ENCODE measurements at places on chromosomes 2 and 18.

- no peak for DNase-seq
Observed at GRCh38 chr2:36396878-36397539, 41.4 kb downstream of the CRIM1 start.

DNA sequence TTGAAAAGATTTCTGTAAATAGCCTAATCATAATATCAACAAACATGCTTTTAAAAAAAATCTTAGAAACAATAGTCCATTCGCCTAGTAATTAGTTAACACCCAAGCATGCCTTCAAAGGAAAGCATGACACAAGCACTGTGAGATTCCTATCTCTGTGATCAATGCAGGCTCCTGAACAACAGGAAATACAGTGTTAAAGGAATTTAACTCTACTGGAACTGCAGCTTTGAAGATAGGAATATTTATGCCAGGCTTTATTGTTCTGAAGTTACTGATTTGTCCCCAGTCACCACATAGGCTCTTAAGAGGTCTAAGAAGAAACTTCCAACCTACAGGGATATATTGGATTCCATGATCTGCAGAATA lies 15.4 kb upstream of the FAM124B start:
- peak; percentile 56 for DNase-seq

DNA sequence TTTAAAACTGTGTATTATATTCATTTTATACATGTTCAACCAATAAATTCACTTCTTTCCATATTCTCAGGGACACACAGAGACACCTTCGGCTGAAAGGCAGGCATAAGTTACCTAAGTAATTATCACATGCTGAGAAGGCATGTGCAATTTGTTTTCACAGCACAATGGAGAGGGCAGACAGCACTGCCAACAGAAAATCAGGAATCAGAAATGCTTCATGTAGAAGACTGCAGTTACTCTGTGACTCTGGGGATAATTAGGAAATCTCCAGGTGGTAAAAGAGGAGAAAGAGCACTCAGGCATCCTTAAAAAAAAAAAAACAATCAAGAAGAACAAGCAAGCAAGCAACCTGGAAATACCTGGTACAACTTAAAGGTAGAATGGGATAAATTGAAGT lies 49.3 kb downstream of the DSEL start:
- DNase-seq: no peak

DNA sequence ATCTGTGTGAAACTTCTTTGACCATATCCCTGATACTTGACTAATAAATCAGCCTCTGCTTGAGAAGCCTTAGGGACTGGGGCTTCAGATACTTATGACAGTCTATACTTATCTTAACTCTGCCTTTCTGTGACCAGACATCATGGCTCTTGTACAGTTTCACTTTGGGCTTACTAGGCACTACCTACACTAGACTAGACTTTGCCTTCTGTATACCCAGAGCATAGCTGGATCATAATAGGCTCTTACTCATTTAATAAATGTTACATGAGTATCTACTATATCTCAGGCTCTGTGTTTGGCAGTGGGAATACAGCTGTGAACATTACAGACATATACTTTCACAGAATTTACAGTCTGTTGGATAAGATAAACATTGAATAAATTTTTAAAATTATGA lies 9.0 kb downstream of the UGP2 start:
- DNase-seq: no peak

GRCh38 chr2:170711774-170712652 lies 3.1 kb upstream of the SP5 start:
- peak; percentile 30 for DNase-seq

- DNase-seq: peak; percentile 90
Observed at GRCh38 chr18:8704361-8705237, 757 bp upstream of the MTCL1 start.

- no peak for DNase-seq
Observed at GRCh38 chr18:36650266-36650665, 178.5 kb downstream of the TPGS2 start.

- DNase-seq: peak; percentile 77
Observed at GRCh38 chr2:159715451-159715850, 3.1 kb downstream of the MARCHF7 start.

DNA sequence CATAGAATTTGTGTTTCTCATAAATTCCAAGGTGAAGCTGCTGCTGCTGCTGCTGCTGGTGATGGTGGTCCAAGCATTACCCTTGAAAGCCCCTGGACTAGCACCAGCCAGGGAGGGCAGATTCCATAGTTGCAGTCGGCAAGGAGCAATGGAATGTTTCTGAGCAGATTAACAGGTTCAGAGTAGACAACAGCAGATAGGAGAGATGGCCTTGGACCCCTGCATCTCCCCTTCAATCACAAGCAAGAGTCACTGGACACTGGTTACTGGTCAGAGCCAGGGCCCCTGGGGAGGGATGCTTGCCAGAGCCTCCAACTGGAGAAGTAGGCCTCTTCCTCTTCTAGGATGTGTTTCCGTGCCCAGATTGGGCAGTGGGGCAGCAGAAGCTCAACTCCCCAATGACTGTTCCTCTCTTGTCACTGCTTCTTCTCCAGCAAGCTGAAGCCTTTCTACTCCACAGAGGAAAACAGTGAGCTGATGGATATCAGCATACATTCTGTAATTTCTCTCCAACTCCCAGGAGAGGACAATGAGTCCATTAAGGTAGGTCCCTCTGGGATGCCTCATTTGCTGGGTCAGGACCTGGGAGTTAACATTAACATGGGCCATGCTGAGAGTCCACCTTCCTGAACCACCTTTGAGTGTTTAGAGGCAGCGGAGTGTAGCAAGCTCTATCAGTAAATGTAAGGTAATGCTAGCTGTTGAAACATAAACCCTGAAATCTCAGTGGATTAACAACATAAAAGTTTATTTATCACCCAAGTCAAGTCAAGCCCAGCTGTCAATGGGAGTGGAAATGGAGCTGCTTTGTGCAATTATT lies 35.3 kb downstream of the MROH2A start:
- DNase-seq: no peak

DNA sequence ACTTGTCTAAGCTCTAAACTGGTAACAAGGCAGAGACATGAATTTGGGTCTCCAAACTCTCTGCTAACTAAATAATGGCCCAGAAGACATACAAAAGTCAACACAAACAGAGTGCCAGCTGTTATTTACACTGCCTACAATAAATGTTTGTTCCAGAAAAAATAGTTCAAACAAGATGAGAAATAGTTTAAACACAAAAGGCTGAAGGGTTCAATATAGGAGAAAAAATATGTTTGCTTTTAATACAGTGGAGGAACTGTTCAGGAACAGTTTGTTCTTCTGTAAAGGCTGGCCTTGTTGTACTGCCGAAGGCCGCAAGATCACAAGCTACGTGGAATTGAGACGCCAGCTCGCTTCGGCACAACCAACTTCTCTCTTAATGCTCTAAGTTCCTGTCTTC lies 74.6 kb downstream of the AFF3 start:
- DNase-seq: peak; percentile 87

- no peak for DNase-seq
Observed at GRCh38 chr18:10482985-10483949, 28.8 kb downstream of the APCDD1 start.

DNA sequence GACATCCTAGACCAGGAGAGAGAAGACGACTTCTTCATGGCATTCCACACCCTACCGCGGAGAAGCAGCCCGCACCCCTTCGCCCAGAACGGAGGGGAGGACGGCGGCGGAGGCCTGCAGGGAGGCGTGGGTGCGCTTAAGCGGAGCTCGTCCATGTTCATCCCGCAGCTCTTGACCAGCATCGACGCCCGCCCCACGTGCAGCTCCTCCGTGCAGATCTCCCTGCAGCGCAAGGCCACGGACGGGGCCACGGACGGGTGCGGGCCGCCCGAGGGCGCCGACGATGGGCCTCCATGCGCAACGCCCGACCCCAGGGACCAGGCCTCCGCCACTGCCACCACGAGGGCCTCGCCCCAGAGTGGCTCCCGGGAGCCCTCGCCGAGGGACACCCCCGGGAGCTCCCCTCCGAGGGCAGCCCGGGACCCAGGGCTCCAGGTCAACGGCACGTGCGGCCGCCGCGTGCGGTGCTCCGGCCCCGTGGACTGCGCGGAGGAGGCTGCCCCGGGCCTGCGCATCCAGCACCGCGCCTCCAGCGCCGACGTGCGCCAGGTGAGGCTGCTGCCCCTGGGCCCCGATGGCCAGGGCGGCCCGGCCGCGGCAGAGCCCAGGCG lies 211.8 kb downstream of the NEDD4L start:
- DNase-seq: no peak

DNA sequence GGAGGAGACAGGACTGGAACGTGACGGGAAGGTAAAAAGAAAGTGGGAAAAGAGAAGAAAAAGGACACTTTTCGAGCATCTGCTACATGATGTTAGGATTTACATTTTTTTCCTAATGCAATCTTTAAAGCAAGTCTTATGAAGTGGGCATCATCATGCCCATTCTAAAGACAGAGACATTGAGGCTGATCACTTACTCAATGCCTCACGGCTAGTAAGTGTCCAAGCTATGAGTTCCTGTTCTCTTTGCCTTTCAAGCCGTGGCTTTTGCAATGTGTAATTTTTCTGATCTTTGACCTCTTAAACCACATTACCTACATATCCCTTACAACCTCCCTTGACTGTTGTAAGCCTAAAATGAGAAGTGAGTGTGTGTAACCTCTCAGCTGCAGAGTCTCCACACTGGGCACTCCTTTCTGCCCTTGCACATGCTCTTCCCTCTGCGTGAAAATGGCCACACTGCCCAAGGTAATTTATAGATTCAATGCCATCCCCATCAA lies 649.2 kb downstream of the RNF144A start:
- peak; percentile 4 for DNase-seq

DNA sequence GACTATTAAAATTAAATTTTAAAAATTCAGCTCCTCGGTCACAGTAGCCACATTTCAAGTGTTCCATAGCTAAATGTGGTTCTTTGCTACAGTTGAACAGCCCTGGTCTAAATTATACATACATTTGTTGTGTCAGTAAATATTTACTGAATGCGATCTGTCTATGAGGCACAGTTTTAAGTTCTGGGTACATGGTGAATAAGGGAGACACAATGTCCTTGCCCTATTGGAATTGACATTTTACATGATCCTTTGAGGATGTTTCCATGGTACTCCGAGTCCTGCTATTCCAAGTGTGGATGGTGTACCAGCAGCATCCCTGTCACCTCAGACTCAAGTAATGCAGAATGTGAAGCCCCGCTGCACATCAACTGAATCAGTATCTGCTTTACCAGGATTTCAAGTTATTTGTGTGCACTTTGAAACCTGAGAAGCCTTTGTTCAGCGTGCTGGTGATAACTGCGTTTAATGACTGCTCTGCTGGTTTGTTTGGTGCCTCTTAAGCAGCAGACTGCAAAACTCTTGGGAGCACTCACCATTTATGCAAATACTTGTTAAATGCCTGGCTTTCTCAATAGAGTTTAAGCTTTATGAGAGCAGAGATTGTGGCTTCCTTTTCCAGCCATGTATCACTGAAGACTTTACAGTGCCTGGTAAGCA lies 1.5 kb downstream of the GALNT1 start:
- peak; percentile 9 for DNase-seq

DNA sequence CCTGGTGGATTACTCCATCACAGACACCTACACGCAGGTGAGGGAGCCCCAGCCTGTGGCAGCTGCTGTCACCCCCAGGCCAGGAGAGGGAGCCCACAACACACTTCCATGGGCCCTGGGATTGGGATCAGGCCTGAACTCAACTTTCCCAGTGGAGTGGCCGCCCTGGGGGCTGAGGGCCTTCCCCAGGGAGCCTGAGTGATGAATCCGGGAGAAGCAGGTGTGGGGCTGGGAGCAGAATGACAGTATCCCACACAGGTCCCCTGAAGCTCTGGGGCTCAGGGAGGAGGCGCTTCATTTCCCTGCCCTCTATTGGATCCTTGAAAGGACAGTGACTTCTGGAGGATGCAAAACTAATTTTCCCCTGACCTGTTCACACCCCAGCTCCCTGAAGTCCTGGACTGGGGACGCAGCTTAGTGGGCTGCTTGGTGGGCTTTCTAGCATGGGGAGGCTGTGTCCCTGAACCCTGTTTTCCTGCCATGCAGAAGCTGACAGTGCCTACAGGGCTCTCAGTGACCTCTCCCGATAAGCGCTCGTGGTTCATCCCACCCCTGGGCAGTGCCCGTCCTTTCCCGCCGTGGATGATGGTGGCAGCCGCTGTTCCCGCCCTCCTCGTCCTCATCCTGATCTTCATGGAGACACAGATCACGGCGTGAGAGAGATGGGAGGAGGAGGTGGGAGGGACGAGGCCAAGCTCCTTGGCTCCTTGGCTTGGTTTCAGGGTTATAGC lies 11.0 kb downstream of the SLC4A3 start:
- peak; percentile 56 for DNase-seq

GRCh38 chr2:101967826-101968513 lies 23.8 kb upstream of the IL1R2 start:
- no peak for DNase-seq

- no peak for DNase-seq
Observed at GRCh38 chr2:222283634-222284033, 15.2 kb downstream of the PAX3 start.

All from T47D (cell line).